Sigmoid colon (tissue), 7 donors: ENCODE measurements at places on chromosomes 16 and 17. TPM values are rescaled to one million over a fixed set of nuclear protein-coding genes. Genes with fewer than 3 reads are reported as not detected.

The NKIRAS2 gene
- 32.3 TPM for total RNA-seq

GRCh38 chr17:63525190-63525946 is 2.2 kb downstream of the KCNH6 start:
- peaks cover 6% of the 10 kb centered on the region for H3K27me3 ChIP-seq
- no peak overlapping the region for H3K27ac ChIP-seq
- H3K4me1 ChIP-seq: no peaks in the 10 kb centered on the region
- no peak overlapping the region for H3K4me3 ChIP-seq
- DNase-seq: no peak
- H3K36me3 ChIP-seq: no peaks in the 10 kb centered on the region

DNA sequence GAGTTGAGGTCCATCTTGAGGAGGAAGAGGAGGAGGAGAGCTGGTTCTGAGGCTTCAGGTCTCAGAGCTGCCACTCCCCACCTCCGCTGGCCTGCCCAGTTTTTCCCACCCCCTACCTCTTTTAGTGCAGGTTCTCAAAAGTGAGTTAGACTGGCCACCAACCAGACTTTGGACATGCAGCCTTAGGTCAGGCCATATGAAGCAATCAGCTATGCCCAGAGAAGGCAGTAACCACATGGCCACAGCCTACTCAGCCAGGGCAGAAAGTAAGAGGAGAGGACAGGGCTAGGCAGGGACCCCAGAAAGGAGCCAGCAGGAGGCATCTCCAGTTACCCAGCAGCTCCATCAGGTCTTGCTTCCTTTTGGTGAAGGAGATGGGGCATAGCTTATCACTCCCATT is 9.0 kb downstream of the MYO15A start:
- H3K4me1 ChIP-seq: no peaks in the 10 kb centered on the region
- no peak overlapping the region for H3K27ac ChIP-seq
- DNase-seq: no peak
- H3K27me3 ChIP-seq: no peaks in the 10 kb centered on the region
- H3K36me3 ChIP-seq: no peaks in the 10 kb centered on the region

GRCh38 chr16:50621452-50621792 is 59.7 kb downstream of the SNX20 start:
- peaks cover 9% of the 10 kb centered on the region for H3K36me3 ChIP-seq
- peaks cover 39% of the 10 kb centered on the region for H3K4me1 ChIP-seq
- no peaks in the 10 kb centered on the region for H3K27me3 ChIP-seq
- no peak overlapping the region for H3K4me3 ChIP-seq
- no peak overlapping the region for H3K27ac ChIP-seq
- DNase-seq: no peak

GRCh38 chr17:46818316-46818928 is at the start of gene WNT3:
WNT3 (minus strand) TSS chr17:46818692; CDS start chr17:46818597, 95 bp downstream.
- H3K36me3 ChIP-seq: no peaks in the 10 kb centered on the region
- peak within 1 kb of the TSS; percentile 22 for H3K4me3 ChIP-seq
- H3K27ac ChIP-seq: no peak within 1 kb of the TSS
- no peak for DNase-seq
- H3K27me3 ChIP-seq: peaks cover 90% of the 10 kb centered on the region

DNA sequence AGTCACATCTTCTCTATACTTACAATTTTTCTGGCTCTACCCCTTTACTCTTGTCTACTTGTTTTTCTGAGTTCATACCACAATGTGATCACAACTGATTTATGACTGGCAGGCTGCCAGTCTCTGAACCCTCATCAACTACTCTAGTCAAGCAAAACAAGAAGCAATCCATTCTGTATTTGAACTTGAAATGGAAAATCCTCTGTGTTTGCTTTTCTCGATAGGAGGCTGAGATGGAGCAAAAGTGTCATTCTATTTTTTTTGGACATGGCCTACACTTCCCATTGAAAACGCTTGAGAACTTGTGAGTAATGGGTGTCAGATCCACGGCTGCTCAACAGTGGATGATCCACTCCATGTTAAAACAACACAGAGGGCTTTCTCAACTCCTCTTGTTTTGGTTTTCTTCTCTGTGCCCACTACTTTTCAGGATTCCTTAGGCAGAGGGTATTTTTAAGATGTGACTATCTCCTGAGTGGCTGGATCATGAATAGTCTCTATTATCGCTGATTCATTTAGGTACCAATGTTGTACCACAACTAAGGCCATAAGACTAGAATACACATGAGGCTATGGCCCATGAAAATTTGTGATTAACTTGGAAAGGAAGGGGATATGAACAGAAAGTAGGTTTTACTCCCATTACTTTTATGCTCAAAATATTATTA is 11.7 kb downstream of the TMEM100 start:
- no peak overlapping the region for H3K4me3 ChIP-seq
- H3K27me3 ChIP-seq: no peaks in the 10 kb centered on the region
- H3K27ac ChIP-seq: no peak overlapping the region

DNA sequence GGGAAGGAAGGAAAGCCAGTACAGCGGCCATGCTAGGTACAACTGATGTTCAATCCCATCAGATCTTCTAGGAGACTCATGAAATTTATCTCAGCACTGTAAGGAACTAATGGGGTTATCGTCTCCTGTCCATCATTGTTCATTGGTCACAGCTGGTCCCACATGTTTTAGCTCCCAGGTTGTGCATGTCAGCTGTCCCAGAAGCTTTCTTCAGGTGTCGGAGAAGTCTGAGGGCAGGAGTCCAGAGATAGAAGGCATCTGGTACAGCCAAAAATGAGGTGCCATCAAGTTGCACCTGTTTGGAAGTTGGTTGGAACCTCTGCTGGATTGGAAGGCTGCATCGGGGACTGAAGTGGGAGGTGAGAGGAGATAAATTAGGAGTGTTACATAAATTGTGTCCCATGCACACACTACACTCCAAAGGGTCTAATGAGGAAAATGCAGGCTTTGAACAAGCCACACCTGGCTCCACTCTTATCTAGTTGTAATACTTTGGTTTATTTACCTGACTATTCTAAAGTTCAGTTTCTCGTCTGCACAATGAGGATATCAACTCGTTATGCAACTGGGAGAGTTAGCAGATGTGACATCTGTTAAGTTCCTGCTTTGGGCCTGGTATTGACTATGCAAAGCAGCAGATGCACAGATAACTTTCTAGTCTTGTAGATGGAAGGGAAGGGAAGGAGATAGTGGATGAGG is 62.9 kb downstream of the MAP2K6 start:
- no peaks in the 10 kb centered on the region for H3K36me3 ChIP-seq
- no peak for DNase-seq
- H3K4me1 ChIP-seq: peaks cover 14% of the 10 kb centered on the region
- H3K27me3 ChIP-seq: no peaks in the 10 kb centered on the region

GRCh38 chr17:40598619-40599467 is 33.6 kb upstream of the CCR7 start:
- H3K27ac ChIP-seq: peak overlapping the region; percentile 17
- no peak for DNase-seq
- H3K27me3 ChIP-seq: no peaks in the 10 kb centered on the region

- no peaks in the 10 kb centered on the region for H3K36me3 ChIP-seq
- no peak overlapping the region for H3K4me3 ChIP-seq
- H3K4me1 ChIP-seq: no peaks in the 10 kb centered on the region
- no peaks in the 10 kb centered on the region for H3K27me3 ChIP-seq
Measured at GRCh38 chr17:74389084-74389753, 21.9 kb downstream of the GPR142 start.

DNA sequence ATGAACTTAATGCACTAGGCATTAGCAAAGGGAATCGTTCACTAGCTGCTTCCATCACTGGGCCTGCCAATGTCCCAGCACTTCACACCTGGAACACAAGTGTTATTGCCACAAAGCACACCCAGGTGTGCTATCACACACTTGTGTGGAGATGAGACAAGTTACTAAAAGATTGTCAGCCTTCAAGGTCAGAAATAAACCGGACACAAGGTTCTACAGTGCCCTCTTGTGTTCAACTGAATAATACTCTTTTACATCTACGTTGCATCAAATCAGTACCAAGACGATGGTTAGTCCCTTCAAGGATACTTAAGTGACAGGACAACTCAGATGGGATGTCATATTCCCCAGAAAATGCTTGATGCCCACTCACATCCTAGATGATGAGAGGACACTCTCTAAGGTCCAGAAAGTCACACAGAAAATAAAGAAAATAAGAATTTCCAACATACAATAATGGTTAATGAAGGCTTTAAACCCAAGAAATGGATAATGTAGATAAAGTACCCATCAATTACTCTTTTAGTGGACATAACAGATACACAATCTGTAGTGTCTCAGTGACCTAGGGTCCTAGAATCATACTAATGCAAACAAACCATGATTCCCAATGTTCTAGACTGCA is 16.4 kb upstream of the GLG1 start:
- H3K4me1 ChIP-seq: no peaks in the 10 kb centered on the region
- DNase-seq: no peak
- no peak overlapping the region for H3K4me3 ChIP-seq
- no peaks in the 10 kb centered on the region for H3K27me3 ChIP-seq

GRCh38 chr17:60510031-60510430 is 16.0 kb downstream of the APPBP2 start:
- no peak for DNase-seq
- no peak overlapping the region for H3K4me3 ChIP-seq
- no peaks in the 10 kb centered on the region for H3K27me3 ChIP-seq
- no peak overlapping the region for H3K27ac ChIP-seq
- no peaks in the 10 kb centered on the region for H3K4me1 ChIP-seq

DNA sequence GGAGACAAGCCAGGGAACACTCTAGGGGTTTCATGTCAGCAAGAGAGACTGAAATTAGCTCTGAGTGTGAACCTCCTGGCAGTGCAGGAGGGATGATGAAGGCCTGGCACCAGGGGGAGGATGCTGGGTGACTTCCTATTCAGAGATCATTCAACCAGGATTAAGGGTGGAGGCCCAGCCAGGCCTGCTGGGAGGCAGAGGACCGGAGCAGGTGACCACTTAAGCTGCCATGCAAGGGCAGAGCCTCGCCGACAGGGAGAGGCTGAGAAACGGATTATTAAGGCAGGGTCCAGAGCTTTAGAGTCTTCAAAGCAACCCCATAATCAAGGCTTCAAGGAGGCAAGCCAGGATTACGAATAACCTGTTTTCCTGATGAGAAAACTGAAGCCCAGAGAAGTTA is 10.6 kb upstream of the SRCIN1 start:
- H3K27me3 ChIP-seq: peaks cover 6% of the 10 kb centered on the region
- no peak overlapping the region for H3K27ac ChIP-seq
- no peaks in the 10 kb centered on the region for H3K4me1 ChIP-seq
- no peaks in the 10 kb centered on the region for H3K36me3 ChIP-seq
- no peak overlapping the region for H3K4me3 ChIP-seq
